ENCODE measurements at places on chromosomes 2 and 18.

DNA sequence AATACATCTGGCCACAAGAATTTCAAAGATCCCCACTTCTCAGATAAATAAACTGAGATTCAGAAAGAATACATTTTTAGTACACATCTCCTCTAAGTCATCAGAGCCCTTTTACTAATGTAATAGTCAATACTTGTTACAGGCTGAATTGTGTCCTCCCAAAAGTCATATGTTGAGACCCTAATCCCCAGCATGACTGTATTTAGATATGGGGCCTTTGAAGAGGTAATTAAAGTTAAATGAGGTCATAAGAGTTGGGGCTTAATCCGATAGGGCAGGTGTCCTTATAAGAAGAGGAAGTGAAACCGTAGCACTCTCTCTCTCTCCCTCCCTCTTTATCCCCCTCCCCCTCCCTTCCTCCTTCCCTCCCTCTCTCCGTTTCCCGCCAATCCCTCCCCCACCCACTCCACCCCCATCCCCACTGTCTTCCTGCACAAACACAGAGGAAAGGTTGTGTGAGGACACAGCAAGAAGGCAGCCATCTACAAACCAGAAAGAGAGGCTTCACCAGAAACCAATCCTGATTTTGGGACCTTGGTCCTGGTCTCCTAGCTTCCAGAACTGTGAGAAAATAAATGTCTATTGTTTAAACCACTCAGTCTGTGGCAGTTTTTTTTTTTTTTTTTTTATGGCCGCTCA is 66.6 kb upstream of the ZNF397 start:
- DNase-seq: no peak

GRCh38 chr18:5571666-5572065 is 27.9 kb upstream of the EPB41L3 start:
- DNase-seq: no peak

DNA sequence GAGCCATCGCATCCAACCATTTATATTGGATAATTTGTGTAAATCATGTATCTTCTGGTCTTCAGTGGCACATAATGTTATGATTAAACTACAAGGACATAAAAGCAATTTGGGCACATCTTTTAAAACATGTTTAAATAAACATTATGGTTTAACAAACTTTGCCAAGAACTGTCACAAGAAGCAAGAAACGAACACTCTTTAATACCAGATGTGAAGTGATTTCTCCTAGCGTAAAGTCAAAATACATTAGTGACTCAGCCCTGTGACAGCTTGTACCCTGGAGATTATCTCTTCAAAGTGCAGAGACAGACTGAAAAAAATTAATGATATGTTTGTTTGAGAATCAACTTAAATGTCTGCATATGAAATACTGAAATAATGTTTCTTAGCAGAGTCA is 39.9 kb downstream of the DSEL start:
- DNase-seq: peak; percentile 49

DNA sequence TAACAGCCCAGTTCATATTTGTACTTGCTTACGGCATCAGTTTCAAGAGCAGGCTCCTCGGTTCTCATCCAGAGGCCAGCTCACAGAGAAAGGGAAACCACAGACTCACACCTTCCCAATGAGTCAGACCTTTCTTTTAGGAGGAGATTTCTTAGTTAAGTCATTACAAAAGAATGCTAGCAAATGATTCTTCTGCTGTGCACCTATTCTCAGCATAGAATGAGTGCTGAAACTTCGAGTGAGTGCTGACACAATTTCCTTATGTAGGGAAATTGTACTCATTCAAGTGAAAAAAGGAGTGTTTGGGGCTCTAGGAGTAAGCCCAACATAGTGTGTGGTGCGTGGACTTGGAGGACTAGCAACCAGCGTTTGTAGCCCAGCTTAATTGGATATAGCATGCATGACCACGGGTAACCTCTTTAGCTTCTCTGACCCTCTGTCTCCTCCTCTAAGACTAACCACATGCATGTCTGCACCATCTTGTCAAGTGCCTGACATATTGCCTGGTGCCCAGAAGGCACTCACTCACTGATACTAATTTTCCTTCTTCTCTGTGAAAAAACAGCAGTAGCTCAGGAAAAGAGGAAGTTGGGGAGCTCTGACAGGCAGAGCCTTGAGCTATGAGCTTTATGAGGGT is 87.0 kb downstream of the ALPK2 start:
- DNase-seq: peak; percentile 98

GRCh38 chr2:176380341-176380740 is 111.1 kb downstream of the MTX2 start:
- DNase-seq: no peak

DNA sequence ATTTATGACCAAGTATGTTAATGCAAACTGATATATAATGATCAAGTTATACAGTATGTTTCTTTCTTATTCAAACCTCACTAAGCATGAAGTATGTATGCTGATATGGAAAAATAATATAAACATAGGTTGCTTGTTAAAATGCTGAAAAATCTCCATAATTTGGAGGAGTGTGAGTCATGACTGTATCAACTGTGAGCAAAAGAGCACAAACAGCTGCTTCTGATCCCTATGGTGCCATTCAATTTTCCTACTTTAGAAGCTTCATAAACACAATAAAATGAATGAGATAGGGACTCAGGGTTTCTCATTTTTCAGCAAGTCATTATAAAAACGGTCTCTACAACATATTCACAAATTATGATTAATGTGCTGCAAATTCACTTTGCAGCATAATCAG is 129.9 kb upstream of the TFPI start:
- DNase-seq: peak; percentile 3

- DNase-seq: peak; percentile 91
Measured at GRCh38 chr2:230758566-230759480, 46.2 kb downstream of the CAB39 start.

DNA sequence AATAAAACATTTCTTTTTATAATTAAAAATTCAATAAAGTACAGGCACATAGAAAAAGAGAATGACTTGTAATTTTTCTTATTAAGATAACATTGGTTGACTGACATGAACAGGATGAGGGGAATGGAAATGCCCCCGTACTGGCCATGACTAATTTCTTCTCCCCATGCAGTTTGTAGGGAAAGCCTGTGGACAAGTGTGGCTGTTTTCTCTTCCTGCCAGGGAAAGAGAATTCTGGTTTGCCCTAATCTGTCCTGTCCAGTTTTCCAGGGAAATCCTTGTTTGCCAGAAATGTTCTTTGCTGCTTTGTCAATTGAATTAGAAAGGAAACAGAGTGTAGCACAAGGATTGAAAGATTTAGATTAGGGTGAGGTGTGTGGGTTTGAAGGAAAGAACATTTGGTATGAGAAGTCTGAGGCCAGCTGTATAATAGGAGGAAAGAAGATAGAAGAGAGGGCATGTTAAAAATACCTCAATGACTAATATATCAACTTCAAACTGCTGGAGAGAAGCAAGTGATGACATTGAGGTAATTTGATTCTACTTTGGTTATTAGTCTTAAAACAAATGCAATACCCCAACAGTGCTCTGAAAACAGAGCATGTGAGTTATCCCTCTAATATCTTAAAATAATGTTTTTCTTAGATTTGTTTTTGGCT is 593.9 kb upstream of the ZNF804A start:
- no peak for DNase-seq

DNA sequence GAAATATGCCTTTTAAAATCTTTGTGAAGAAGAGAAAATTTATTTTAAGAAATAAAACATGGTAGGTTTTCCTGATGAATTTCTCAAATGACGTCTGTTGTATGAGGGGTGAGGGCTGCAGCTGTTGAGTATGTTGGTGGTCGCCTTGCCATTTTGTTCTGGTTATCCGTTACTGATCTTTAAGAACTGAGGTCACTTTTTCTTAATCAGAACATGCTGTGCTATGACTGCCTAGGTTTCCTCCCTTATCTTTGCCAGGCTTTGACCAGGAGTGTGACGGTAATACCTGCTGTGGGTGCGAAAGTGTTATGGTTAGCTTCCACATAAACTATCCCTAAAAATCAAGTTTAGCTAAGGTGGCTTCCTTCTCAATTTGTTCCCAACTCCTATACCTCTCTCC is 176.9 kb downstream of the DIS3L2 start:
- no peak for DNase-seq

GRCh38 chr2:190197143-190197720 is 122.4 kb downstream of the HIBCH start:
- DNase-seq: peak; percentile 75

DNA sequence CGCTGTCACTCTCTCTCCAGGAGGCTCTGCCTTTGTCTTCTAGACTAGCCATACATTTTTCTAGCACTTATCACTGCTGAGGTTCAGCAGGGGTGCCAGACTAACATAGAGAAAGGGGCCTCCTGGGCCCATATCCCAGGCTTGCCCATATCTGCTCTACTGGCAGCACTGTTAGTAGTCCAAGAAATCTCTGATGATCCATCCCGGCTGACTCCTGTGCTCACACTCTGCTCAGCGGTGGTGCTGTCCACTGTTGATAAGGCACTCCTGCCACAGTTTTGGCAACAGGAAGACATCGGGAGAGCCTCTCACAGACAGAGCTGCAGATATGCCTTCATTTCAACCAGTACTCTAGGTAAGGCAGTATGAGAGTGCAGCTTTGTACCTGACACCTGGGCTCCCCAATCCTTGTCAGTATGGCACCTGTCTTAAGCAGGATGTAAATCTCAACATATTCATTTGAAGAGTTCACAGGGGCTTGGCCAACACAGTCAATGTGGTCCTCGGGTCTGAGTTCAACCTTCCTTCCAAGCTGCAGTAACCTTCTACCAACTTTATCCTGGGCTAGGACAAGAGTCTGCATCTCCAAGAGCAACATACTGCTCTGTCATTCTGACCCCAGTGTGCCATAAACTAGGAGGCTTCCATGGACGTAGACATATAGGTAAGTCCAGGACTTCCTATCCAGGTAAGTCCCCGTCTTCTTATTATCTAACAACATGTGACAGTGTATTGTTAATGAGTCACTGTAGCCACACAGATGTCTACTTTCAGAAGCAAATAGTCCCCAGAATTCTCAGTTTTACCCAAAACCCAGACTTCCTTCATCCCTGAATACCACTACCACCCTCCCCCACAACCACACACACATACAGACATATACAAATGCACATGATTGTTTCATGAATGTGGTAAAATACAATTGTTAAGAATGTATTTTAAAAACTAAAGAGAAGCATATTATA is 16.2 kb downstream of the KLF7 start:
- DNase-seq: no peak

DNA sequence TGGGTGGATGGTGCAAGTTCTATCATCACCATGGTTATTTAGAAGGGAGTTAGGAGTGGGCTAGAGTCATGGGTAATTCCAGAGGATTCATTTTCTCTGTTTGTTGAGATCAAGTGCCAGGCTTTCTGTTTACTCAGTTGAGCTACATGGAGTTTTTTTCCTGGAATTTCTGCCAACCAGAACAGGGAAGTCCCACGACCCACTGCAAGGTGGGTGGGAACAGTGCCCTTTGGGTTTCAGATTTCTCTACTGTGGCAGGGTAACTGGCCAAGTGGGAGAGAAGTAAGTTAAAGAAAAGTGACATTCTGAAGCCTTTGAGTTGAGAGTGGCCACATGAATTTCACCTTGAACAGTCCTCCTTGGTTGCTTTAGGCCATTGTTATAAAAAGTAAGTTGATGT is 138.9 kb downstream of the SLC39A10 start:
- DNase-seq: no peak

- DNase-seq: peak; percentile 57
Measured at GRCh38 chr2:25161055-25161781, 7.2 kb downstream of the POMC start.

DNA sequence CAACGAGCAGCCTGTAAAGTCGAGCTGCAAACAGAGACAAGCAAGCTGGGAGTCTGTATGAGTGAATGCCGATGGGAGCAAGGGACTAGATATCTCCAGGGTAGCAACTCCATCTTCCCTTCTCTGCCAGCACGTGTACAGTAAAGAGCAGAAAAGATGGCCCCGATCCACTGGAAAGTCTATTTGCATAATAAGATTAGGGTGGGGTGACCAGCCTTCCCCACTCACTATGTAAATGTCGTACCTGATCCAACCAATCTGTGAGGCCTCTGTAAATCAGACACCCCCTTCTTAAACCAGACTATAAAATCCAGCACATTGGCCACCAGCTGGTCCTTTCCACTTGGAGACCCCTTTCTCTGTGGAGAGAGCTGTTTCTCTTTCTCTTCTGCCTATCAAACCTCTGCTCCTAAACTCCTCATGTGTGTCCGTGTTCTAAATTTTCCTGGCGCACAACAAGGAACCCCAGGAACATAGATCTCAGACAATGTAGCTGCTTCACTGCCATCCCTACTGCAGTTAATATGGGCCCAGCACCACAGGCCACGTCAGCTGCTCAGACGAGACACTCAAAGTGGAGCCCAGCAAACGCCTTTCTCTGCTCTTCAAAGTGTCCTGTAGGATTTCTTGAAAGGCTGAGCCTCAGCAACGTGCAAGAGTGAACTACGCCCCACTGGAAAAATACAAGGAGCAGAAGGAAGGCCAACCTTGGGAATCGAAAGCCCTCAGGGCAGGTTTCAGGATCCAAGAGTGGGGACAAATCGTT is 26.1 kb downstream of the DIPK1C start:
- DNase-seq: no peak

- peak; percentile 70 for DNase-seq
Measured at GRCh38 chr18:79857082-79857671, 59.4 kb downstream of the KCNG2 start.

DNA sequence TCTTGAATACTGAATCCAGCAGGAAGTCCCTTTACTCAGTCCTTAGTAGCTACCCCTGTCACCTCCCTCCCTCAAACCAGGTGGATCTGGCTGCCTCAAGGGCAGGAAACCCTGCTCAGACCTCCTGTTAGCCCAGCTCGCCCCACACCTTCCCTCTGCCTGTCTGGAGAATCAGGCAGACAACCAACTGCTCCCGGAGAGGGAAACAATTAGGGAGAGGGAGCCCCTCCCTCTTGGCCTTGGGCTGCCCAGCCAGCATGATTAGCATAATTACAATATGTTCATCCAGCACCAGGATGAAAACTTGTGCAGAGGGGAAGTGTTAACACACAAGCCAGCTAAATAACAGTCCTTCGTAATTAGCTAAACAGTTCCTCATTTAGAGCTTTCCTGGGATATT is 185.5 kb downstream of the C1D start:
- no peak for DNase-seq

DNA sequence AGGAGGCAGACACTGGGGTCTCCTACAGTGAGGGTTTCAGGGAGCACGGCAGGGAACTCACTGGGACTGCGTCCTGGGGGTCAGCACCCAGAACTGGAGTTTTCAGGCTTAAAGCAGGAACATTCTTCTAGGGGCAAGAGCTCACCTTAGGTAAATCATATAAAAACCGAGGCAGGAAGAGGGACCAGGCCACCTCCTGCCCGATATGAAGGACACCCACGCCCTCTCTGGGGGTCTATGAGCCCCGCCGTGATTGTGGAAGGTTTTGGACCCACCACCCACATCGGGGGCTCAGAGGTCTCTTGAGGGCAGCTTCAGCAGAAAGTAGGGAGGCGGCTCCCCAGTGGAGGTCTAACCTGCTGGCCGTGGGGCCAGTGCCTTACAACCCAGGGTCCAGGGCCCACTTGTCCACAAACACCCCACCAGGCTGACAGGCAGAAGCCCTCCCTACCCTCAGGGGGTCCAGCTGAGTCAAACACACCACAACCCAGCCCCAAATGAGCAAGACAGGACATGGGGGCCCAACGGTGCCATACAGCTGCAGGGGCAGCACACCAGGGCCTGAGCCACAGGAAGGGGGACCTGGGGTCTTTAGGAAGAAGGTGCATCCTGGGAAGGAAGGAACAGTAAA is 25.3 kb downstream of the CROCC2 start:
- no peak for DNase-seq

GRCh38 chr2:213246497-213247281 is 37.6 kb upstream of the SPAG16 start:
- peak; percentile 69 for DNase-seq

GRCh38 chr2:221716426-221717303 is 144.6 kb upstream of the EPHA4 start:
- peak; percentile 63 for DNase-seq

Data from fibroblast of mammary gland (primary cell).